ENCODE measurements at places on chromosomes 11 and 22.

DNA sequence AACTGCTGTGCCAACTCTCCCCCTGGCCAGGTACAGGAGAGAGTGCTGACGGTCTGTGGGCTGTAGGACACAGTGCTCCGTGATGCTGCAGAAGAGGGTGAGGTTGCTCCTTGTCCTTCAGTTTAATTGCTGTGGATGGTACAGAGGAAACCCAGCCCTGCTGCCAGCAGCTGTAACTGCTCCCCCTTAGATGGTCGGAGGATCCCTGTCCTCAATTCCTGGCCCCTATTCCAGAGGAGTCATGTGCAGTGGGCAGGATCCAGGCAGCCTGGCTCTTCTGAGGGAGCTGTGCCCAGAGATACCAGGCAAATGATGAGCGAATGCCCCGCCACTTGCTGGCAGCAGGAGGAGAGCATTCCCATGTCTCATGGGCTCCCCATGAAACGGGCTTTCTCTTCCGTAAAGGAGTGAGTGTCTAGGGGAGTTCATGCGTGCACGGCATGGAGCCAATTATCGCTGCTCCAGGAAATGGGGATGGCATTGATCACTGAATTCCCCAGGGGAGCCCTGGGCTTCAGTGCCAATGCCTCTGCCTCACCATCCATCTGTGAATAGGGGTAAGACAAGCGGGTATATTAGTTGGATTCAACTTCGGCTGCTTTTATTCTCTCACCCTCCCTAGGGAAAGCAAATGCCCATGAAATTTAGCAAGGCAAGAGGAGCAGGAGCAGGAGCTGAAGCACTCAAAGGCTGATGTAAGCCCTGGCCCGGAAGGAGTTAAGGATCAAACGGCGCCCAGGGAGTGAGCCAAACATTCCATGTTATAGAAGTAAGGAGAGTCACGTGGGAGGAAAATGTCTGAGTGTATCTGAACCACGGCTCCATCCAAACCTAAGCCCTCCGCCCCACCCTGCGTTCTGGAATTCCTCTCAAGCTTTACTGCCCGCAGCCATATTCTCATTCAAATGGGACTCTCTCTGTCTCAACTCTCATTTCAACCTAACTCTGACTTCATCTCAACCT, 51.0 kb upstream of the CSNK2A3 start:
- DNase-seq, result no peak

DNA sequence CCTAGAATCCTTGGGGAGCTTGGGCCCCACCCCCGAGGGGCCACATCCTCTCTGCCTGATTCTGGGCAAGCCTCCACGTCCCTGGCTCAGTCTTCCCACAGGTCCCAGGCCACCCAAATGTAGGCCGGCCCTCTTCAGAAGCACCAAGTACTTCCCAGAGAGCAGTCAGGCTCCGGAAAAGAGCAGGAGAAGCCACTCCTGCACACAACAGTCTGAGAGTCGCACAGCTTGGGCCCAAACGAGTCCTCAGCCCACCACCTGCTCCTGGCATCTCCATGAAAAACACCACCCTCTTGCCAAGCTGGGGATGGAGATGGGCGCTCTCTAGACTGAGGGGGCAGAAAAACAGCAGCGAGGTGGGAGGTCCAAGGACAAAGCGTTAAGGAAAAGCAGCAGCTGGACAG, 15.4 kb downstream of the EHD1 start:
- DNase-seq, result no peak

DNA sequence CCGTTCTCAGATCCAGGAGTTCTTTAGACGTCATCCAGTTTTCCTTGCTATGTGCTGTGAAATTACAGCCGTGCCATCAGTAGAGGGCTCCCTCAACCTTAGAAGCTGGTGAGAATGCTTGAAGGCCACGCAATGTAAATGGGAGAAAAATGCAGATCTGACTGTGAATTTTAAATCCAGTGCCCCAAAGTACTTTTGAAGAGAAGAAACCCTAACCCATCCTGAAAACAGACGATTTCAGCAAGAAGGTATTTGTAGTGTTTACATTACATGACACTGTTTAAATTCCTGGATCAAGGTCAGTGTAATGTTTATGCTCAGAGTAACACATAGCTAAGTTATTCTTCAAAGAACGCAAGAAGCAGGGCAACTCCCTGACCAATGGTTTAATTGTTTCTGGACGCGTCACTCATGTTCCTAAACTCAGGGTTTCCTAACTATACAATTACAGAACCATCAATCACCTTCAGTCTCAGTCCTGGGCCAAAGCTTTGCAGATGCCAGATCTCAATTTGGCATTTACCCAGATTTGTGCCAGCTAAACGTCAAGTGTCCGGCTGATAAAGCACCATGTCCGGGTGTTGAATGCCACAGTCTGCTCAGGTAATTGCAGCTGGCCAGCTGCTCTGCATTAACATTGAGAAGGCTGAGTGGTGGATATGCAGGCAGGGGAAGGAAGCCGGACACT, 38.2 kb downstream of the ADAMTS8 start:
- no peak for DNase-seq

DNA sequence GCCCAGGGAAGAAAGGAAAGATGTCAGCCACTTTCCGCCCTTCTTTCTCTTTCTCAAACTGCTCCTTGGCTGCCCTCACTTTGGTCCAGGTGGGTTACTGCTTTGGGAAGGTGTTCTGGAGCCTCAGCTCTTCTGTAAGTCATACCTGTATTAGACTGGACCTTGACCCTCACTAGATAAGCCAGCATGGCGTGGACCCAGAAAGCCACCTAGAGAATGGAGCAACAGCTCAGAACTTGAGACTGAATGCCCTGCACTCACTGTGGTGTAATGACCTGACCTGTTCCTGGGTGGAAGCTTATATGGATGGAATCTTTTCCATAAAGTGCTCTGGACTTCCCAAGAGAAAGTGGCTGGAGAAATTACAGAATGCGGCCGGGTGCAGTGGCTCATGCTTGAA, 15.6 kb downstream of the ACP2 start:
- no peak for DNase-seq

Data from CD4-positive, alpha-beta T cell treated with Interleukin-1 beta for 1 hour (primary cell).